ENCODE measurements at places on chromosomes 3 and 15.

- no peak for DNase-seq
Observed at GRCh38 chr15:67999320-68000100, 54.6 kb upstream of the PIAS1 start.

DNA sequence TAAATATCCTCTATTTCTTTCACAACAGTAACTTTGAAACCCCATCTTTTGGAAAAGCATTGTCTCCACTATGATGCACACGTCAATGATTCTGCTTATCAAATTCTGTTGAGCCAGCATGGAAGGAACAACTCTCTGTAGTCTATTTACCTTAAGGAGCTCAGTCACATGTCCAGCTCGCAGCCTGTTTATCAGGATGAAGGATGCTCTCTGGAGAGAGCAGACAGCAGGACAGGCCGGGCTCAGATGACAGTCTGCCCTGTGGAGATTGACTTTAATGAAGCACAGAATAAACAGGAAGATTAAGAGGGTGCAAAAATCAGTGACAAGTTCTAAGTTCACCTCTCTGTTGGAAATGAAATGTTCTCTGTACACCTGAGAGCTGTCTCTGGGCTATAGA lies 30.6 kb upstream of the MNS1 start:
- DNase-seq = no peak

DNA sequence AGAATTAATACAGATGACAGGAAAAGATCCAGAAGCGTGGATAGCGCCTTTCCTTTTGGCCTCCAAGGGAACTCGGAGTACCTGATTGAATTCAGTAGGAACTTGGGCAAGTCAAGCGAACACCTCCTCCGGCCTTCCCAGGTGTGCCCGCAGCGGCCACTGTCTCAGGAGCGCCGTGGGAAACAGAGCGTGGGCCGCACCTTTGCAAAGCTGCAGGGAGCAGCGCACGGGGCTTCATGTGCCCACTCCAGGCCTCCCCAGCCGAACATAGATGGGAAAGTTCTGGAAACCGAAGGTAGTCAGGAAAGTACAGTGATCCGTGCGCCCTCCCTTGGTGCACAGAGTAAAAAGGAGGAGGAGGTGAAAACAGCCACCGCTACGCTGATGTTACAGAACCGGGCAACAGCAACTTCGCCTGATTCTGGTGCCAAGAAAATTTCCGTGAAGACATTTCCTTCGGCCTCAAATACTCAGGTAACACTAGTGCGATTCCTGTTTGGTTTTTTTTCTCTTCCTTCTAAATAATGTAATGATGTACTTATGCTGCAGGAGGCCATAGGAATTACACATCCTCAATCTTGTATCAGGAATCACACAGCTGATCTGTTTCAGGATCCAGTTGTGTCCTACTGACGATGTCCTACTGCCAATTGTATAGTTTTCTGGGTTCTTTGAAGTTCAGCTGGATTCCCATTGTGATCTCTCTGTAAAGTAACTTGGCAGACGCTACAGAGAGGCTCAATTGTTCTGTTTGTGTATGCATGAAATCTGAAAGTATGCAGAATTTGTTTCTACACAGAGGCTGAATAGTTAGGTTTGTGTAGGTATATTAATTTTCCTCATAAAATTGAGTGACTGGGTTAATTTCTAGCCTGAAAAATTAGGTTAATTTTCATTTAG lies 63.1 kb downstream of the CGNL1 start:
- DNase-seq = no peak

GRCh38 chr15:52715411-52715810 lies 36.2 kb upstream of the ATOSA start:
- DNase-seq = no peak

DNA sequence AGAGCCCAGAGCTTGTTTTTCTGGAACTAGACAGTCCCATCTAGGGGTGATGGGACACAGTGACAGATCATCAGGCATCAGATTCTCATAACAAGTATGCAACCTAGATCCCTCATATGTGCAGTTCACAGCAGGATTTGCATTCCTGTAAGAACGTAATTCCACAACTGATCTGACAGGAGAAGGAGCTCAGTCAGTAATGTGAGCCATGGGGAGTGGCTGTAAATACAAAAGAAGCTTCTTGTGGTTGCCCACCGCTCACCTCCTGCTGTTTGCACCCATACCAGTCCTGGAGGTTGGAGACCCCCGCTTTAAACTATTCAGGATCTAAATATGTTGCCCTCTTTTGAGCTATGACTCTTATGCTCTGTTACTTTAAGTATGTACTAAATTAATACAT lies 167.3 kb downstream of the ALCAM start:
- no peak for DNase-seq

DNA sequence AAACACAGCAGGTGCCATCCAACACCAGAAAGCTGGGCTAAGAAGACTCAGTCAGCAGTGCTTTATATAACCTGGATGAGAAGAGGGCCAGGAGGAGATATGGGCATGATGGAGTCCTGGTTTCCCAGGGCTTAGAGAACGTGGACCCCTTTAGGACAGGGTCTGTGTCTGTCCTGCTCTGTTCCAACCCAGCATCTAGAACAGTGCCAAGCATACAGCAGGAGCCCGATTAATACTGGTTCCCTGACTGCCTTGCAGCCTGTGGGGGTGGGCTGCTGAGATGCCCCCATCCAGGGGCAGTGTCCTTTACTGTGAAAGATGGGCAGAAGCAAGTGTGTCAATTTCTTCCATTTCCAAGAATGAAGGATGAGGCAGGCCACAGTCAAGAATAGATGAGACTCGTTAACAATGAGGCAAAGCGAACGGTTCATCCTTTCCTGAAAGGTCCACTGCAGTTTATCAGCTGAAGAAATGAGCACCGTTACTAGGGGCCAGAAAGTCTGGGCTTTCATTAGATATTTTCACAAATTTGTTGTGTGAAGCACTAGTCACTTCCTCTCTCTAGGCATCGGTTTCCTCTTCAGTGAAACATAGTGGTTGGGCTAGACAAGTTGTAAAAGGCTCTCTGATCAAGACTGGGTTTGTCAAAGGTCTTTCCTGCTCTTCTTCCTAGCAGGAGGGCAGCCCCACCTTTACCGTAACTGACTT lies 72.0 kb upstream of the HERC1 start:
- DNase-seq = no peak

GRCh38 chr3:44492496-44492895 lies 15.0 kb upstream of the ZNF445 start:
- no peak for DNase-seq

DNA sequence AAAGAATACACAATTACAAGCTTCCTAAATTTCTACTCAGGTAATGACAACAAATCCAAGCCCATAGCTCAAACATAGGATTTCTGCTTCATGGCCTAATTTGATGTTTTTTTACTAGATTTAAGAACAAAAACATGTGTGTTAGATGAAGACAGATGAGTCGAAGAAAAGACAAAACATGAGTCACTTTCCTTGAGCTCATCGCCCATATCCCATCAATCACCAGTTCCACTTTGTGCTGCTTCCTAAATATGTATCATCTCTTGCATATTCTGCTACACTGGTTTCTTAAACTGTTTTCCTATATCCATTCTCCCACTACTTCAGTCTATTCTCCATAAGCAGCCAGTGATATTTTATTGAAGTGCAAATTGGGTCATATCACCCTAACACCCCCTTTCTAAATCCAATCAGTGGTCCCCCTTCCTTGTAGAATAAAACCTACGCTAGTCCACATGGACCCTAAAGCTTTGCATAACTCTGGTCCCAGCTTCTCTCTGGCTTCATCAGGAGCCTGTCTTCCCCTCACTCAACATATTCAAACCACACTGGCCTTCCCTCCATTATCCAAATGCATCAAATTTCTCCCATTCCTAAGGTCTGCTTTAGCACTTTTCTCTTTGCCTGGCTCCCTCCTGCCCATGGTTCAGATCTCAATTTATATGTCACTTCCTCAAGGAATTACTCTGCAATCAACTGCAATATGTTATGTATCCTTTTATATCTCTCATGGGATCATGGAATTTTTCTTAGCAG lies 1033.9 kb downstream of the FHIT start:
- no peak for DNase-seq

- DNase-seq = no peak
Observed at GRCh38 chr3:56919137-56919796, 117.5 kb upstream of the ARHGEF3 start.

- no peak for DNase-seq
Observed at GRCh38 chr3:39419742-39420315, 13.3 kb downstream of the RPSA start.

Measured in CMK (cell line).